Occipital lobe (tissue), 3 donors: ENCODE measurements at places on chromosomes 5 and 9. TPM values are rescaled to one million over a fixed set of nuclear protein-coding genes. Genes with fewer than 3 reads are reported as not detected.

Gene WHRN
- total RNA-seq, result 0.94 TPM

Gene NRARP
- total RNA-seq, result 3.6 TPM

Gene FAM151B
- 39.8 TPM for total RNA-seq

Gene PPP2CA
- total RNA-seq, result 128 TPM

Gene NR5A1
- under 0.01 TPM for total RNA-seq

Gene PCDHGA8
- 8.0 TPM for total RNA-seq

GRCh38 chr5:144463481-144464223 is 293.0 kb downstream of the KCTD16 start:
- DNase-seq, result no peak

GRCh38 chr9:128393970-128394369 is 22.8 kb downstream of the URM1 start:
- no peak for DNase-seq

DNA sequence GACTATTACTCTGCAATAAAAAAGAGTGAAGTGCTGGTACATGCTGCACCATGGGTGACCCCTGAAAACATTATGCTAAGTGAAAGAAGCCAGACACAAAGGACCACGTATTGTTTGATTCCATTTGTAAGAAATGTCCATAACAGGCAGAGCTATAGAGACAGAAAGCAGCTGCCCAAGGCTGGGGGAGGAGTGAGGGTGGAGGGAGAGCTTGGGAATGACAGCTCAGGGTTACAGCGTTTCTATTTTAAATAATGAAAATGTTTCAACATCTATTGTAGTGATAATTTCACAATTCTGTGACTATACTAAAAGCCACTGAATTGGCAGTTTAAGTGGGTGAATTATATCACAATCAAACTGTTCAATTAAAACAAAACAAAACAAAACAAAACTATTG is 81.7 kb downstream of the MYO10 start:
- DNase-seq, result no peak

DNA sequence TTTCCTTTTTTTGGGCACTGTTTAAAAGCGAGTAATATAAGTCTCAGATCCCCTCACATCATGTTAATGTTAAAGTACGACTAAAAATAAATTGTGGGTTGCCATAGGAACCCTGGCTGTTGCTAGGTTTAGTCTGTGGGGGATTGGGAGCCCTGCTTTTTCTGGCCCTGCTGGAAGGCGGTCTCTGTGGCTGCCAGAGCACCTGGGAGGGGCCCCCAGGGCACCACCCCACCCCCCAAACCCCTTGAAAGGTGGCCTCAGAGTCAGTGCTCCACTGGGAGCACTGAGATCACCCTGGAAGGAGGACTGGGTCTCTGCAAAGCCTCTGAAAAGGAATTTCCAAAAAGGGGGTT is 66.2 kb upstream of the NEURL1B start:
- DNase-seq, result no peak

- DNase-seq, result no peak
These were observed 52.1 kb downstream of the C9orf50 start for GRCh38 chr9:129568560-129569501.

DNA sequence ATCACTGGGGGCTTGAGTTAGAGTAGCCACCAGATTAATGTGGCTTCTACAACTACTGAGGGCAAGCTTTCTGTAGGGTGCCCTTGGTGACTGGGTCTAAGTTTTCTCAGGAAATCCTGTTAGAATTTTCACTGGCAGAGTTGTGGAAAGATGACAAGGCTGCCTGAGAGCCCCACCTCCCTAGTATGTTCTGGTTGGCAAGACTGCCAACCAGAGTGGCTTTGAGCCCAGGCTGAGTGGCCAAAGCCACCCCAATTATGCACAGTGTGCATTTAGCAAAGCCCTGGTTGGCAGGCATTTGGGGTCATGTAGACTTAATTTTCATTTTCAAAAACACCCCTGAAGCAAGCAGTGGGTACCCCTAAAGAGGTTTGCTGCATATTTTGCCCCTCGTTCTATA is 136.7 kb upstream of the HAPLN1 start:
- DNase-seq, result no peak

- DNase-seq, result peak; percentile 70
These were observed 21.2 kb downstream of the DYNC2I2 start for GRCh38 chr9:128635266-128636023.

DNA sequence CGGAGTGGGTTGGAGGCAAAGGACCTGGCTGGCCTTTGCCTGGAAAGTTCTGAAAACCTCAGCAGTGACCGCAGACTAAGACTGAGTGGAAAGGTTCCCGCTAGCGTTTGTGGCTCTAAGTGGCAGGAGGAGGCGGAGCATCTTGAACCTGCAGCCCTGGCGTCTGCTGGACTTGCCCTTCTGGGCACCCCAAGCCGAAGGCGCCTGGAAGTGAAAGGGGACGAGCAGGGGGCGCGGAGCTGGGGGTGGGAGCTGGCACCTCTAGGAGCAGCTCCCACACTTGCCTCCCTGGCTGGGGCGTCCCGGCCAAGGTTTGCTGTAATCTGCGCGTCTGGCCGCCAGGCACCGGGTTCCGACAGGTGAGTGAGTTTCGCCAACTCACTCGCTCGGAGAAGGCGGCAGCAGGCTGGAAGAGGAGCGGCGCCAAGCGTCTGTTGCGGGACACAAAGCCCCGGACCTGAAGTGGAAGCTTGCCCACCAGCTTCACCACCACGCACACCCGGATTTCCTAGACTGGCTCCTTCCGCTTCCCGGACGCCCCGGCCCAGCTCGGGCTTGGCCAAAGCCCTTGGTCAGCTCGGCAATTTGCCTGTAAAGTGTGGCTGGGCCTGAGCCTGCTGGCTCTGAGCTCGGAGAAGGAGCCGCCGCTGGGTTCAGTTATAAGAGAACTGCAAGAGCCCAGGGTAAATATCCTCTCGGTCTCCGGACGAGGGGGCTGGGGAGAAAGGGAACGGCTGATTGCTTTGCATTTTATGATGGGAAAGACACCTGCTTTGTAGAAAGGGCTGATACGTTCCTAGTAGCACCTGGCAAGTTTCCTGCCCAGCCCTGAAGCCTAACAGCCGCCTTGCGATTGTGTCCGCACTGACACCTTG is at the start of gene GNA14:
TSS of gene GNA14 (minus strand) at position 89 of the 875 bp plus-strand sequence. CDS start 529 bp downstream, outside the sequence.
- DNase-seq, result no peak

DNA sequence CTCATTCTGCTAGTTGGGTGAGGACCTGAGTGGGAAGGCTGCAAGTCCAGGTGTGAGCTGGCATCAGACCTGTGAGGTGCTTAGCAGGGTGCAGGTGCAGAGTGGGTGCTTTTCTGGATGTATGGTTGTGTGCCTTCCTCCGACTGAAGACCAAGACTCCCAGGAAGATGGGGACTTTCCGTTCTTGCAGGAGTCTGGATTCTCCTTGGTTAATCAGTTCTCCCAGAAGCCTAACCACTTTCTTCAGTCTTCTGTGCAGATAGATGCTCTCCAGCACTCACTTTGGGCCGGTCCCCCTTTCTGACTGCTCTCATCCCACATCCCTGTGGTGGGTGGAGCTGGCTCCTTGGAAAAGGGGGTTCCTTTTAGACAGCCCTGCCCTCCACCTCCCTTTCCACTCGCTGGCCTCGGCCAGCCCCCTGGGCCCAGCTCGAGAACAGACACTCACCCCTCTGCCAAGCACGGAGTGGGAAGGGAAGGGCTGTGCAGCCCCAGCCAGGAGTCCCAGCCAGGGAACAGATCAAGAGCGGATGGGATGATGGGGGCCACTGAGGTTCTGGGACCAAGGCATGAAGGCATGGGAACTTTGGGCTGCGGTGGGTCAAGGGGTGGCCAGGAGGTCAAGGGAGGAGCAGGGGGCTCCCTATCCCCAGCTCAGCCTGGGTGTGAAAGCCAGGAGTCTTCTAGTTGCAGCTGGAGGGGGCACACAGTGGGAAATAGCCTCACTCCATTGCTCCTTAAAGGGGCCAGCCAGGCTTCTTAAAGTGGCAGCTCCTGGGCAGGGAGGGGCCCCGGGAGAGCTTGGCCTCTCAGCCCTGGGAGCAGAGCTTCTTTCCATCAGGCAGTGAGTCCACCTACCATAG is 62.4 kb downstream of the FGF18 start:
- no peak for DNase-seq

GRCh38 chr5:73311291-73312110 is 137.1 kb downstream of the FOXD1 start:
- DNase-seq, result no peak

- peak; percentile 19 for DNase-seq
These were observed 50.2 kb downstream of the C9orf50 start for GRCh38 chr9:129570450-129571297.

DNA sequence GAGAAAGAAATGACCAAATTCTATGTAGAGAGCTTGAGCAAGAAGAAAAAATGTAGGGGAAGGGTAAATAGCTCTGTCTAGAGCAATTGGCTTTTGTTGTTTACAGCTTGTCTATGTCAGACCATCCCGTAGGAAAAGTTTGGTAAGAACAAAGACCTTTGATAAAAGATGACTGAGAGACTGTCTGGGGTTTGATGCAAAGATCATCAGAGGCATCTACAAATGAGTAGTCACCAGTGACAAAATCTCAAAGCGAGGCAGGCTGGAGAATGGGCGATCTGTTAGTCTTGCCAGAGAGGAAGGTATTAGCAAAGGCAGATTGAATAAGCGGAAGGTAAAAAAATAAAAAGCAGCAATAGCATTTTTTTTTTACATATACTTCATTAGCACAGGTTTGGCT is 125.0 kb upstream of the RASGRF2 start:
- no peak for DNase-seq

DNA sequence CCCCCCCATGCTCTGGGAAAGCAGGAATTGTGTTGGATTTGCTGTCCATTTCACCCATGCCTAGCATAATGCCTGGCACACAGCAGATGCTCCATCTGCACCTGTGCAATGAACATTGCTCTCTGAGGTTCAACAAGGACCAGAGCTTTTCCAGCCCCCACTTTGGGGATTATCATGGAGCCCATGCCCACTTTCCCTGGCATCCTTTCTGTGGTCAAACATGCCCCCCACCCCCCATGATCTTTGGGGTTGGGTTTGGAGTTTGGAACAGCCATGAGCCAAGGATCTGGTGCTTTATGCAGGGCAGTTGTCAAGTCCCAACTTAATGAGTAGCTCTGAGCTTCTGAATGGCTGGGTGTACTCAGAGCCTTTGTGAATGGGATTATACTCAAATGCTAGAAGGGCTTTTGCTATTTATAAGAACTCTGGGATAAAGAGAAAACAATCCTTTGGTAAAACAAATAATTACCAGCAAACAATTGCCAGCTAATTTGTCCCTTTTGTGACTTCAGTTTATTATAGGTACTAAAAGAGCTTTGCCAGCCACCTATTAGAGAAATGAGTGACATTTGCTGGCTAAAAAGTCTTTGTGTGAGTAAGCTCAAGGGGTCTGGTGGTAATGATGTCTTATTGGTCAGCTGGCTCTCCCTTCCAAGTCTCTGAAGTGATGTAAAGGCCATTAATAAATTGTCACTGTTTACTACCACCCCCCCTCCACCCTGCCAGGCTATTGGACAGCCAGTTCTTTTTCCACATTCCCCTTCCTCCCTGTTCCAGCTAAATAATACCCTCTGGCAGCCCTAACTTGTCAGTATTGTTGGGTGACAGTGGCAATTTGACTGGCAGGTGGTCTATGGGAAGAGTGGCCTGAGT is 182.3 kb downstream of the MACROH2A1 start:
- no peak for DNase-seq

DNA sequence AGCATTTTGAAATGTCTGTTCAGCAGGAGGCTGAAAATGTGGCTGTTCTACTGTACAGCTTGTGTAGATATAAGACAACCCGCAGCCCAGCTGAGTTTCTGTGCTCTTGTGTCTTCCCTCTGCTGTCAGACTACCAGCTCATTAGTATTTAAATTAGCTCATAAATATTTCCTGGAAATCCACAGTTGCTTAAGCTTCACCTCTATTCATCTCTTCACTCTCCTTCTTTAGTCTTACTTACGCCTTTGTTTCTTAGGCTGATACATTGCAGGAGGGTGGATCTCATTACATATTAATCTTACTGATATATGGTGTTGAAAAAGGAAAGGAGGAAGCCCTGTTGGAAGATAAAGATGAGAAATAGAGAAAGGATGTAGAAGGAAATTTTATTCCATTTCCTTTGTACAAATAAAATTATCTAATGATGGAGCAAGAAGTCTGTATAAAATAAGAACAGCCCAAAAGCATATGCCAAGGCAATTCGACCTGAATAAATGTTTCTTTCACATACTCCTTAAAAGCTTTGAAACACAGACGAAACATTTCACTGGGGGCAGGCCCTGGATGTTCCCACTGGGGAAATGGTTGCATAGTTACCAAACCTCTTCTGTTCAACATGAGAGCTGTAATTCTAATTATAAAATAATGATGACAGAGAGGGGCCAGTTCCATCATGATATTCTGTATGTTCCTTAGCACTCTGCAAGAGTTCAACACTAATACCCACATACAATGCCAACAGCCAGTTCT is 111.8 kb upstream of the APC start:
- no peak for DNase-seq

DNA sequence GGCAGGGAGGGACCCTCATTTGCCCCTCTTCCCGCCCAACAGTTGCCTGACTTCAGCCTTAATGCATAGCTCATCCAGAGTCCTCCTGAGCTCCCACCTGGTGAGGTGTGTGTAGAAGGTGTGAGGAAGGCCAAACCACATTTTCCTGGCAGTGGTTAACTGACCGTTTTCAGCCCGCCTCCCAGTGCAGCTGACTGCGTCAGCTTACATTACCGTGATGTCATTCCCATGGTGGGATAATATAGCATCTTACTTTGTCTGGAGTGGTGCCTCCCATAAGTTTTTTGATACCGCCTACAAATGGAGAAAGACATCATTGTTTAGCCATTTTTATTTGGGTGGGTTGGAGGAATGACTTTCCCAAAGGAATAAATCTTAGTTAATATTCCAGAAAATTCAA is 151.9 kb downstream of the C9orf152 start:
- no peak for DNase-seq

- DNase-seq, result no peak
These were observed 11.6 kb upstream of the PAPPA start for GRCh38 chr9:116141864-116142561.

GRCh38 chr5:96096724-96097123 is 135.1 kb upstream of the ELL2 start:
- DNase-seq, result no peak

GRCh38 chr5:55601204-55601618 is 66.4 kb upstream of the PLPP1 start:
- peak; percentile 64 for DNase-seq

GRCh38 chr9:106916466-106917235 is 53.7 kb downstream of the ZNF462 start:
- DNase-seq, result no peak
